ENCODE measurements at places on chromosomes 5 and 9.

GRCh38 chr9:4792054-4792571 is 631 bp upstream of the RCL1 start:
- no peak for DNase-seq

DNA sequence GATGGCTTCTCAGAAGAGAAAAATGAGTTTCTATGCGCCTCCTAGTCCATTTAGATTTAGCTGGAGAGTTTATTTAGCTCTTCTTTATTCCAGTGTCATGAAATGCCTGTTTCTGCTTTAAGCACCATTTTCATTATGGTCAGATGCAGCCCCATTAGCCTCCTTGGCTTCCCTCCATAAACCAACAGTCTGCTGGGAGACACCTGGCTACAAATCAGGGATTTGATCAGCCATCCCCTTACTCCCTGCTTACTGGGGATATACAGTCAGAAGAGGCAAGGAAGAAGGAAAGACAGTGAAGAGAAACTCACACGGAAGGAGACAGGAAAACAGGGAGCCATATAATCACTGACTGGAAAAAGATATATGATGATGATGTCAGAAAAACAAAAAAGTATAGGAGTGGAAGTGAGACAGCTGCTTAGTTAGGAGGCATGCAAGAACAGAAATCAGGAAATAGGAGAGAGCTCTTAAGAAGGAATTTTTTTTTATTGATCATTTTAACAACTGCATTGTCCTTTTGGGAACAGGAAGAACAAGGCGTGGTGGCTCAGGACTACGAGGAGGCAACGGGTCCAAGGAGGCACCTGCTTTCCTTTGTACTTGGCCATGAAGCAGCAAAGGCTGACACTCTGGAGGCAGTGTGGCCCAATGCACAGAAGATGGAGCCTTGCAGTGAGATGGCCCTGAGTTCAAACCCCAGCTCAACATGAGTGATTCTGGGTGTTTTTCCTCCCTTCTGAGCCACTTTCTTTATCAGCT is 56.1 kb downstream of the MED27 start:
- DNase-seq: no peak

- no peak for DNase-seq
Measured at GRCh38 chr5:16510098-16510497, 44.5 kb upstream of the ZNF622 start.

DNA sequence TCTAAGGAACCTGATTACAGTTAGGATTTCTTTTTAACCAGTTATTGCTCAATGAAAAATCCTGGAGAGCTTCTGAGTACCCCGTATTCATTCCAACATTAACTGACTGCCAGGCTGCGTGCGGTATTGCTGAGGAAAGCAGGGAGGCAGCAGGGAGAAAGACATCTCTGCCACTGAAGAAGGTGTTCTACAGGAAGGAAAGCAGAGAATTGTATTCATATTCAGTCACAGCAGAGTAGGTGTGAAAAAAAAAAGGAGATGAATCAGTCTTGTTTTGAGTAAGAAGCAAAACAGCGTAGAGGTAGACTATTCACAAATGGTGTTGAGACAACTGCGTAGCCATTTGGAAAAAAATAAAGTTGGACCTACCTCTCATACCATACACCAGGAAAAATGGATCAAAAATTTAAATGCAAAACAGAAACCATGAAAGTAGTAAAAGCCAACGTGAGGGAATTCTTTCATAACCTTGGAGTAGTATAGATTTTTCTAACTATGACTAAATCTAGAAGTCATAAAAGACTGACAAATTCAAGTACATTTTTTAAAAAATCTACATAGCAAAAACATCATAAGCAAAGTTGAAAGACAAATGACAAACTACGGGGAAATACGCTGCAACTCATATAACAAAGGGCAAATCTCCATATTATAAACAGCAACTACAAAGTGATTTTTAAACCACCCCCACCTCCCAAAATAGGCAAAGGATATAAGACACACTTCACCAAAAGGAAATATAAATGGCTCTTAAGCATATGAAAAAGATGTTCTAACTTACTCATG is 9.9 kb upstream of the NR4A3 start:
- DNase-seq: no peak

- peak; percentile 16 for DNase-seq
Measured at GRCh38 chr5:152560512-152561137, 155.5 kb upstream of the NMUR2 start.

DNA sequence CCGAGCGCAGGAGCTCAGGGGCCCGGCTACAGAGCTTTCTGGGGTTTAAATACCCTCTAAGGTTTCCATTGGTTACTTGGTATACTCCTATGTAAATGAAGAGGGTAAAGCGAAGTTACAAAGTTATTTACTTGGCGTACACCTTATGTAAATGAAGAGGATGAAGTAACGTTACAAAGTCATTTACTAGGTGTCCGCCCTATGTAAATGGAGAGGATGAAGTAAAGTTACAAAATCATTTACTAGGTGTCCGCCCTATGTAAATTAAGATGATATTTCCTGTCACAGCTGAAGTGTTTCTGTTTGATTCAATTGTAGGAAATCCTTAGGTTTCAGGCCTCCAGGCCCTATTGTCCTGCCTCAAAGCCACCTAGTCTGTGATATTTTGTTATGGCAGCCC is 358.2 kb downstream of the MTRR start:
- no peak for DNase-seq

GRCh38 chr5:36606428-36607113 is at the start of gene SLC1A3:
Gene SLC1A3, plus strand, starts transcription at chr5:36606606. Its CDS starts 1,818 bp downstream, at chr5:36608424.
- no peak for DNase-seq

All from NCI-H1930 (cell line).